ENCODE measurements at places on chromosomes 3 and 15.

DNA sequence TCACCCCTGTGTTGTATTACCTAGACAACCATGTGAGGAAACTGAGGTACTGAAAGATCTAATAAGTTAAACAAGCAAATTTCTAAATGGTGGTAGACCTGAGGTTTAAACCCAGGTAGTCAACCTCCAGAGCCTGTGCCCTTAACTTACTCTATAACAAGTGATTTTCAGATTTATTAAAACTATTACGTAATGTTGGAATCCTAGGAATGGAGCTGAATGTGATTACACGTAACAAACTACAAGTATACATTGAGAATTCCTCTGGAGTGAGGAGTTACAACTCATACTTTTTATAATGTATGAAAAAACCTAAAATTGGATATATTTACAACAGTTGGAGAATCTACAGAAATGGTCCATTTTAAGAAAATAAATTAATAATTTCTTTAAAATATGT, 18.0 kb downstream of the FAM98B start:
- peaks cover 4% of the 10 kb centered on the region for H3K4me1 ChIP-seq
- H3K27ac ChIP-seq = no peak overlapping the region
- H3K36me3 ChIP-seq = peaks cover 73% of the 10 kb centered on the region

GRCh38 chr15:77069521-77070121, 1.3 kb downstream of the TSPAN3 start:
- DNase-seq = no peak
- H3K27me3 ChIP-seq = no peaks in the 10 kb centered on the region
- peak overlapping the region; percentile 85 for H3K27ac ChIP-seq
- peaks cover 15% of the 10 kb centered on the region for H3K36me3 ChIP-seq
- peak overlapping the region; percentile 85 for H3K4me3 ChIP-seq
- H3K4me1 ChIP-seq = peaks cover 40% of the 10 kb centered on the region

DNA sequence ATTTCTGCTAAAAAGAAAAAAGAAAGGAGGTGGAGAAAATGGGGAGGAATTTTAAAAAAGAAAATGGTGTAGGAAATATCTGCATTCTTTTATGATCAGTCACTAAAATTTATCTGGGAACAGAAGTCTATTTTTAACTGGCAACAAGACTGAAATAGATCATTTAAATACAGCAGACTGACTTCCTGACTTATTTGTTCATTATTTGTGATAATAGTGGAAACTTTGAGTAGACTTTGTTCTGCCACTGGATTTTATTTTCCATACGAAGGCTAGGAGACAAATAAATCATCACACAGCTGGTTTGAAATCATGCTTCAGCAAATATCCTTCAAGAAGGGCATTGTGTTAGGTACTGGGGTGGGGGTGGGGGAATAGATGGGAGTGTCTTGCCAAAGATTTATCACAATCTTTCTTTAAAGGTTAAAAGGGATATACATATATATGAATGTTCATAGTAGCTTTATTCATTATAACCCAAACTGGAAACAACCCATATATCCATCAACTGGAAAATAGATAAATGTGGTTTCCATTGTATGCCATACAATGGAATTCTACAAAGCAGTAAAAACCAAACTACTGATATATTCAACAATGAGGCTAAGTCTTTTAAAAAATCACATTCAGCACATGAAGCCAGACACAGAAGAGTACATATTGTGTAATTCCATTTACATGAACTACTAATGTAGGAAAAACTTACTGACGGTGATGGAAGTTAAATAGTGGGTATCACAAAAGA, 4.7 kb upstream of the CLASP2 start:
- DNase-seq = no peak
- peaks cover 6% of the 10 kb centered on the region for H3K36me3 ChIP-seq
- no peak overlapping the region for H3K4me3 ChIP-seq
- H3K27me3 ChIP-seq = no peaks in the 10 kb centered on the region
- no peak overlapping the region for H3K27ac ChIP-seq

GRCh38 chr15:76006136-76006778, 6.0 kb downstream of the NRG4 start:
- no peaks in the 10 kb centered on the region for H3K36me3 ChIP-seq
- peaks cover 28% of the 10 kb centered on the region for H3K27me3 ChIP-seq
- H3K4me3 ChIP-seq = no peak overlapping the region

- H3K27ac ChIP-seq = no peak overlapping the region
- DNase-seq = no peak
Measured at GRCh38 chr15:58562135-58562534, 130.3 kb downstream of the LIPC start.
